ENCODE measurements at places on chromosomes 1 and 21.
A peak's percentile ranks its signal among the peaks of the same experiment; 100 is the strongest.

DNA sequence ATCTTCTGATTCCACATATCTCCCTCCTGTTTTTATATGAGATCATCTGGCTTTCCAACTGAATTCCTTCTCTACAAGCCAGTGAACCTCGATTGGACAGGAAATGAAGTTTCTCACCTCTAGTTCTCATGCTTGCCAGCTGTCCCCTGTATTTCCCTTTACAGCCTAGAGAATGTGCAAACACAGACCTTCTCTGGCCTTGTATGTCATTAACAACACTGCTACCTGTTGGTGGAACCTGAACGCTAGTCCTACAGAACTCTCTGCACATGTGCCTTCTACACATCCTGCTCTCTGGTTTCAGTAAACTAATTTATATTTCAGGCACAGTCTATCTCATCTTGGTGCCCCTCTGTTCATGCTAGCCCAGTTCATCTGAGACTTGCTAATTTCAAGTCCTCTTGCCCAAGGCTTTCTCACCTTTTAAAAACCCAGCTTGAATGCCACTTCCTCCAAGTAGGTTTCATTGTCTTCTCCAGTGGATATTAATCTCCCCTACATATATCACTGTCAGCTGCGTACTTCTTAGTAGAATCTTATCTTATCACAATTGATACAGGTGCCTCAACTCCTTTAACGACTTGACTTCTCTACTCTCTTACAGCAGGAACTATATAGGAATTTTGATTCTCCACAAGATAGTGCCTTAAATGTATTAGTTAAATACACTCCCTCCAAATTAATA is 549.9 kb downstream of the PLPP3 start:
- DNase-seq, result no peak

DNA sequence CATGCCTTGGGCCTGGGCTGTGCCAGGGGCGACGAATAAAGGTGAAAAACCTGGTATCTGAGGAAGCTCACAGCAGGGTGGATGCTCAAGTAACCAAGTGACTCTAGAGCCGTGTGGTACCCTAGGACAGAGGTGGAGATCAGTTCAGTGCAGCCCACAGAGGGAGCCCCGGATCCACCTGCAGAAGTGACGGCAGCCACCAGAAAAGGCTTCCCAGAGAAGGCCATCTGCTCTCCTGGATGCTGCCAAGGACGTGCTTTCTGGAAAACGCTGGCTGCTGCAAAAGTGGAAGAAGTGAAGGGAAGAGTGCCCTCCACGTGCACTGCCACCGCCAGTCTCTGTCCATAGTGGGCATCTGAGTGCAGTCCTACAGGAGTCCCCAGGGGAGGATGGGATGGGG is 27.7 kb downstream of the TMCO4 start:
- no peak for DNase-seq

GRCh38 chr1:87056974-87057373 is 142.5 kb downstream of the HS2ST1 start:
- DNase-seq, result no peak

DNA sequence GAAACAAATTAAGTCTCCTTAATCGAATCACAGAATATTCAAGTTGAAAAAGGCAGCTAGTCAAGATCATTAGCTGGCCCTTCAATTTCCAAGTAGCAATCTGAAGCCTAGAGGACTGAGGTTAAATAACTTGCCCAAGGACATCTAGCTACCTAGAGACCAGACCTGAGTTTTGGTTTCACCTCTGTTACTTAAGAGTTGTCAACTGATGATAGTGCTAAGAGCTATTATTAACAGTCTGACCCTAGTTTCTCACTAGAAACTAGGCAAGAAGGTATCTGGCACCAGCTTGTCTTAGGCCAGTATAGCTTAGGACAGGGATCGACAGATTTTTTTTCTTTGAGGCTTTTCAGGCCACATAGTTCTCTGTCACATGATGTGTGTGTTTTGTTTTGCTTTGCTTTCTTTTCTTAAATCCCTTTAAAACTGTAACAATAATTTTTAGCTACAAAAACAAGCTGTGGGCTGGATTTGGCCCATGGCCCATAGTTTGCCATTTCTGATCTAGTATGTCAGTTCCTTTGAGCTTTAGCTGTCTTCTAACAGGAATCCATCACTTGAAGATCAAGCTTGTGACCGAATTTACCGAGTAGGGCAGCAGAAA is 23.2 kb downstream of the TRIM45 start:
- no peak for DNase-seq

DNA sequence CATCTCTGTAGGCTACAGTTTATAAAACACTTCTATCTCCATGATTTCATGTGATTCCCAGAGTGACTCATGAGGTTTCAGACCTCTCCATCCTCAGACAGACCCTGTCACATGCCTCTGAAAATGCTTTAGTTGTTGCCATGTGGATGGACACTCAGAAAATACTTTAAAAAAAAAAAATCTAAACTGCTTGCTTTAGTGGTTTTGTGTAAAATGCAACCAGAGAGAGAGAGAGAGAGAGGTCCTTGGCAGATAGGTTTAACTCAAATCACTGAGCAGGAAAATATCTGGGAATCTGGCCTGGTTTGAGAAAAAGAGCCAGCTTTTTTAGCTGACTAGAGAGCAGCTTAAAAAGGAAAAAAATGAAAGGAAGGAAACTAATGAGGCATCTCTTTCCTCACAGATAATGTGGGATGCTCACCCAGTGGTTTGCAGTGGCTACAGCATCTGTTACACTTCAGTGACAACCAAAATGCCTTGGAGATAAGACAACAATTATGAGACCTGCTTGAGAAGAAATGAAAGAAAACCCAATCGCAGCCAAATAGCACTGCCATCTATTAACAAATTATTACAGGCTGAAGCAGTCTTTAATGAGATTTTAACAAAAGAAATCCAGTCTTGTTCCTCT is 54.6 kb upstream of the SYT14 start:
- no peak for DNase-seq

DNA sequence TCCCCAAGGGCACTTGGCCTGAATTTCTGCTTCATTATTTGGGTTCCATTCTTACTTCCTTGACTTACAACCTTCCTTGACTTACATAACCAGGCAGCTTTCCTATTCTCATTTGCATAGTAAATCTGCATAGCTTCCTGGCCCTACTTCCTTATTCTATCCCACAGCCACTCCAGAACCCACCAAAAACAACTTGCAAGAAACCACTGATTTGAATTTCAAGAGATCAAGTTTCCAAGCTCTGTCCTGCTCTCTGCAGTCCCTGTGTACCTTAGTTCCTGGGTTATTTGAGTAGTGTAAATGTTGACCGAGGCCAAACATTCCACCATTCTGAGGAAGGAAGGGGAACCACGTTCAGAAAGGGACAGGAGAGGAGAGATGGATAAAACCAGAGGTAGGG is 603.3 kb downstream of the PTPRC start:
- no peak for DNase-seq

DNA sequence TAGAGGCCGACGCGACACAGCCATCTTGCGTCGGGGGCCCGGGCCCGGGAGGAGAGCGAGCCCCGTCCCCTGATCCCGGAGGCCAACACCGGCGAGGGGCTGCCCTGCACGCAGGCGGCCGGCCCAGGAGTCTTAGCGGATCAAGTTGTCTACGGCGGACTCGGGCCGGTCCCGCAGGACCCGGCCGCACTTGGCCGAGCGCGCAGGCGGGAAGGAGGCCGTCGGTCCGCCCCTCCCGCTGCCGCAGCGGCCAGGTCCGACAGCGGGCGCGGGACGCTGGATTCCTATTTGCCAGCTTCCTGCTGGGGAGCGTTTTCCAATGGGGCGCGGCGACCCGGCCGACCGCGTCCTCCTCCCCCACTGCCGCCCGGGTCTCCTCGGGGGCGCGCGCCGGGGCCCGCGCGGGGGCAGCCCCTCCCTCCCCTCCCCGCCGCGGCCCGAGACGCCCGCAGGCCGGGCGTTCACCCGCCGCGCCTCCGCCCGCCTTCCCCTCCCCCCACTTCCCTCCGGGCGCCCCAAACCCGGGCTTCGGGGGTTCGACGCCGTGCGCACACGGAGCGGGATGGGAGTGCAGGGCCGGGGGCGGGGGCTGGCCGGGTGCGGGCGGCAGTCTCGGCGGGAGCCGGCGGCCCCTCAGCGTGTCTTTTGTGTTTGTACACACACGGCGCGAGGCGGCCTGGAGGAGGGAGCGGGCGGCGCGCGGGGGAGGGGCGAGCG is 517 bp upstream of the H3-3A start:
- DNase-seq, result peak; percentile 79

- DNase-seq, result no peak
Observed at GRCh38 chr1:219313961-219314360, 140.3 kb downstream of the LYPLAL1 start.

DNA sequence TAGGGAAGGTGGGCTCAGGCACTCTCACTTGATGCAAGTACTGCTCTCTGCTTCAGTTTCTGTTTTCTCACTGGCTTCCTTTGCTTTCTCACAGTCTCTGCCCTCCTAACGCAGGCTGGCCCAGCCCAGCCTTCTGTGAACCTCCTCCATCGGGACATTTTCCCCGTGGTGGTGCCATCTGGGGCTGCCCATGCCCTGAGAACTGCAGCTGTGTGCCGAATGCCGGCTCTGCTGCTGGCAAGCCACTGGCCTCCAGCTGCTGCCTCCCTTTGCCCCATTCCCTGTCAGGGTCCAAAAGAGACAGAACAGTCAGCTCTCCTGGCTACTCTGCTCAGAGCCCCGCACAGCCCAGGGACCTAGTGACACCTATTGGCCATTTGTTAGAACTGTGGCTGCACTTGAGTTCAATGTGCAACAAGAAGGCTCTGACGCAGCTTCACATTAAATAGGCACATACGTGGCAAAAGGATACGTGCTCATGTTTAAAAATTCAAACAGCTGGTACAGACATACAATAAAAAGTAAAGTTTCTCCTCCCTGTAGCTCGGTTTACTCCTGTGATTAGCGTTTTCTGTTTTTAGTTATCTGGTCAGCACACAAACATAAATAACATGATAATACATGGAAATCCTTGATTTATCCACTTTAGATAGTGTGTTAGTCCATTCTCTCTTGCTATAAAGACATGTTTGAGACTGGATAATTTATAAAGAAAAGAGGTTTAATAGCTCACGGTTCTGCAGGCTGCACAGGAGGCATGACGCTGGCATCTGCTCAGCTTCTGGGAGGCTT is 46.6 kb downstream of the FCRL5 start:
- peak; percentile 15 for DNase-seq
